NCI-H2081 treated with DMSO at 0.1 percent for 48 hours (cell line): ENCODE measurements at places on chromosomes 5 and 9.

- DNase-seq: no peak
Measured at GRCh38 chr9:113616116-113616515, 152.6 kb downstream of the RGS3 start.

DNA sequence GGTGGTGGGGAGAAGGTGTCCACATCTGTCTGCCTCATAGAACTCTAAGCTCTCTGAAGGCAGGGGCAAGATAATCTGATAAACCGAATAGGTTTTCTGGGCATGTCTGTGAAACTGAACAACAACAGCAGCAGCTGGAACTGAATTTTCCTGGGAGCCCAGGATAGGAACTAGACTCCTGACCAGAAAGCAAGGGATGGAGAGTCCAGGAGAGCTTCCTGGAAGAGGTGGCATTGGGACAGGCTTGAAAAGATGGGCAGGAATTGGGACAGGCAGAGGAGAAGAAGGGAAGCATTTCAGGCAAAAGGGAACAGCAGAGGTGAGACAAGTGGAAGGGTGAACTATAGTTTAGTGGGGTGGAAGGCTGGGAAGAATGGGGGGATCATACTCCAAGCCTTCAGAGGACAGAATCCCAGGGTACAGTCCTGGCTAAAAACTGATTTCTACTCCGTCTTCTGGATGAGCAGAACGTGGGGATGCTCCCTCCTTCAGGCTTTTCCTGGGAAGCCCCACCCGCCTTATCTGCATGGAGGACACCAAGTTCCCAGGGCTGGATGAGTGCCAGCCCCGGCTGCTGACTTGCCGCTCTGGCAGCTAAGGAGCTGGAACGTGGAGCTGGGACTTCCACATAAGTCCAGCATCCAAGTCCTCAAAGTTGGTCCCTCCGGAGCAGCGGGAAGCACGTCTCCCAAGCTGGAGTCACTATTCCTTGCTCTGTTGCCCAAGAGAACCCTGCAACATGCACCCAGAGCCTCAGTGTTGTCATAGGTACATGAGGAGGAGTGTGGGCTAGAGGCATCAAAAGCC lies 13.9 kb upstream of the KIF12 start:
- DNase-seq: no peak

DNA sequence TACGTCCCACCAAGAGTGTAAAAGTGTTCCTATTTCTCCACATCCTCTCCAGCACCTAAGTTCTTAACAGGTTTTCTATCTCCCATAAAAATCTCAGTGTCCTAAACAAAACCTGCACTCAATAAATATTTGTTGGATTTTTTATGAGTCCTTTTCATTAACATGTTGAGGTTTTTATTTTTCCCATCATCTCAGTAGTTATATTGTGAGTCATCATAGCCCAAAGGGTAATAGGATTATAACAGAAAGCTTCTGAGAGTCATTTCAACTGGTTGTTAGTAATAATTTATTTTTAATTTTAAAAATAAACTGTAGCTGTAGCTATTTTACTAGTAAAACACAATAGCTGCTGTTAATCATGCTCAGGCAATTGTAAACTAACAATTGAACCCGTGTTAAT lies 331.6 kb upstream of the SLC30A5 start:
- no peak for DNase-seq

GRCh38 chr9:92720209-92720765 lies 44.3 kb downstream of the BICD2 start:
- DNase-seq: no peak

GRCh38 chr9:138103849-138104206 lies 226.2 kb downstream of the CACNA1B start:
- no peak for DNase-seq

GRCh38 chr5:88808153-88808552 lies 74.8 kb downstream of the MEF2C start:
- no peak for DNase-seq

DNA sequence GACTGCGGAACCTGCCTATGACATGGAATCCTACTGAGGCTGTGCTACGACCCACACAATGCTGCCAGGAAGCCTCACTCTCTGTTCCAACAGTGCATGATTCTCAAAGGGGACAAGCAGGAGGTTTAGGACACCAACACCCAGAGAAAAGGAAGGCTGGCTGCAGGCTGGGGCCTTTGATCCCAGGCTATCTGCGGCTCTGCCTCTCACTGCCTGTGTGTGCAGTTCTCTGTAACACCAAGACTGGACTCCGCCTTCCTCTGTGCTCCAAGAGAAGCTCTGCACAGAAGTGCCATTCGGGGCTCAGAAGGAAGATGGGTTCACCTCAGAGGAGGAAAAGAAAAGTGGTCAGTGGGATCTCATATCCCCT lies 20.5 kb downstream of the ANKH start:
- DNase-seq: no peak

GRCh38 chr9:97557606-97558095 lies 56.2 kb downstream of the TMOD1 start:
- DNase-seq: no peak

DNA sequence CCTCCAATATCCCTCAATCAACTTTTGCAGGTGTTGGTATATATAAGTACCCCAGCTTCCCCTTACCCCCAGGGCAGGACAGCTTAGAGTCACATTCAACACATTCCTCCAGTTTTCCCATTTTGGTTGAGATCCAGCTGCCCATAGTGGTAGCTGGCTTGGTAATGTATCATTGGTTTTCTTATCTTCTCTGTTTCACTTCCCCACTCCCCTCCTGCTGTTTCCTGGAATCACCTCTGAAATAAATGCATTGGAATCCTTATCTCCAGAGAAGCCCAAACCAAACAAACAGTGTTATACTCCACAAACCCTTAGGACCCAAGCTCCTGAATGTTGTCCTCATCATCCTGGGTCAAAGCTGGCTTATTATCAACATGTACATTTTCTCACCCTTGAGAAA lies 184.8 kb downstream of the TMEM38B start:
- DNase-seq: no peak

DNA sequence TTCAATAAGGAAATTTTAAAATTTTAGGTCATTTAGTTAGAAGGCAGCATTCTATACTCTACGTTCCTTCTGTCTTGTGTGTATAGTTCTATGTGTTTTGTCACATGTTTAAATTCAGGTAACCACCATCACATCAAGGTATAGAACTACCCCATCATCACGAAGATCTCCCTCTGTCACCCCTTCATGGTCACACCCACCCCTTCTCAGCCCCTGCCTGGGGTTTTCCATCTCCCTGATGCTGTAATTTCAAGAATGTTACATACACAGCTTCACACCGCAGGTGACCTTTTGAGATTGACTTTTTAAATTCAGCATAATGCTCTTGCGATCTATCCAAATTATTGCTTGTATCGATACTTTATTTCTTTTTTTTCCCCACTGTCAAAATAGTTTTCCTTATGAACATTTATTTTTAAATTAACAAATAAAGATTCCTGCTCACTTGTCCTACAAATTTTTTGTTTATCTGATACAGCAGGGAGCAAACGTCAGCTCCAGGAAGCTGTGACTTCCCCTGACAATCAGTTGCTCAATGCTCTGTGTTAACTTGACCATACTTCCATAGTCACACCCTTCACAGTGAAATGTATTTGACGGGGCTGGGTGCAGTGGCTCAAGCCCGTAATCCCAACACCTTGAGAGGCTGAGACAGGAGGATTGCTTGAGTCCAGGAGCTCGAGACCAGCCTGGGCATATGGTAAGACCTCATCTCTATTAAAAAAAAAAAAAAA lies 10.2 kb downstream of the BTNL8 start:
- DNase-seq: no peak

GRCh38 chr5:174425271-174425963 lies 299.0 kb upstream of the MSX2 start:
- DNase-seq: no peak

- no peak for DNase-seq
Measured at GRCh38 chr5:148746826-148747535, 79.4 kb upstream of the ADRB2 start.

DNA sequence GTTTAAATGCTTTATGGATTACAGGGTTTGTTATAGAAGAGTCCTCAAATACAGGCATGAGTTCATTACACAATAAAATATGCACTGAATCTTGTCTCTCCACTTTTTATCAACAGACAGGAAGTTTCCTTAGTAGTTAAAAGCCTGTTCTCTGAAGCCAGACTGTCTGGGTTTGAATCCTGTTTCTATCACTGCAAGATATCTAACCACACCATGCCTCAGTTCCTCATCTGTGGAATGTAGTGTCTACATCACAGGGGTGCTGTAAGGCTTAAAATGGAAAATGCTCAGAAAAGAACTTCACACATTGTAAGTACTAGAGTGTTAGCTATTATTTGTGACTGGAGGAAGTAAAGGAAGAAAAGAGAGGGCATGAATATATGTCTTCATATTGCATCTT lies 9.3 kb downstream of the LIX1 start:
- DNase-seq: no peak

- no peak for DNase-seq
Measured at GRCh38 chr5:18761801-18762200, 1127.5 kb downstream of the TAF11L14 start.

DNA sequence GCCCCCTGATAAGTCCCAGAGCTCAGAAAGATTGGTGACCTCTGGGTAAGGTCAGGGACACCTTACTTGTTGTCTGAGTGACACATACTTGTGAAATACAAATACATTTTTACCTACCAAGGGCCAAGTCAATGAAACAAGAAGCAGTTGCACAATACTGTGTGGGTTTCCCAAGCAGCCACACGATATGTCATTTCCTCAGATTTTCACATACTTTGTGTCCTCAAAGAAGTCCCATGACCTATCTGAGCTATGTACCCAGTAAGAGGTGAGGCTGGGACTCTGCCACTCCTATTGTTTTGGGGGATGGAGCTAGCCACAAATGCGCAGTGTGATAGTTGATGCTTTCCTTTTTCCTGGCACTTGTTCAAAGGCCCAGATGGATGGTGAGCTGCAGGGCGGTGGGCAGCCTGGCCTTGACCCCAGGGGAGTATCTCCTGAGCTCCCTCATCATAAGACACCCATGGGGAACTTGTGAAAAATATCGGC lies 4.8 kb upstream of the SLC25A51 start:
- DNase-seq: no peak

- DNase-seq: no peak
Measured at GRCh38 chr5:130550562-130550928, 614.5 kb downstream of the HINT1 start.

DNA sequence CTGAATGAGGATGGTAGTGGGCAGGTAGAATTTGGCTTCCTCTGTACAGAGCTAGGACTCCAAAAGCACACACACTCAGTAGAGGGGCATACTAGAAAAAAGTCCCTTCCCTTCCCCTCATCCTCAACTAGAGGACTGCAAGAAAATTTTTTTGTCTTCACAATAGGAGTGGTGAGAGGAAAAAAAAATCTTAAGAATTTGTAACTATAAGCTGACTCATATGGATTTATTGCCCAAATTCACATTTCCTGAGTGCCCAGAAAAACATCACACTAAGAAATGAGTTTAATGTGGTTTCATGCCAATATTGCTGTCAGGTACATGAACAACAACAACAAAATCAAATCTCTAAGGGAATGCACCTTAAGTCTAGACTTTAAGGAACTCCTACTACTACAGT lies 43.7 kb downstream of the RANBP6 start:
- no peak for DNase-seq

GRCh38 chr5:126972062-126972895 lies 58.1 kb downstream of the MARCHF3 start:
- DNase-seq: no peak

DNA sequence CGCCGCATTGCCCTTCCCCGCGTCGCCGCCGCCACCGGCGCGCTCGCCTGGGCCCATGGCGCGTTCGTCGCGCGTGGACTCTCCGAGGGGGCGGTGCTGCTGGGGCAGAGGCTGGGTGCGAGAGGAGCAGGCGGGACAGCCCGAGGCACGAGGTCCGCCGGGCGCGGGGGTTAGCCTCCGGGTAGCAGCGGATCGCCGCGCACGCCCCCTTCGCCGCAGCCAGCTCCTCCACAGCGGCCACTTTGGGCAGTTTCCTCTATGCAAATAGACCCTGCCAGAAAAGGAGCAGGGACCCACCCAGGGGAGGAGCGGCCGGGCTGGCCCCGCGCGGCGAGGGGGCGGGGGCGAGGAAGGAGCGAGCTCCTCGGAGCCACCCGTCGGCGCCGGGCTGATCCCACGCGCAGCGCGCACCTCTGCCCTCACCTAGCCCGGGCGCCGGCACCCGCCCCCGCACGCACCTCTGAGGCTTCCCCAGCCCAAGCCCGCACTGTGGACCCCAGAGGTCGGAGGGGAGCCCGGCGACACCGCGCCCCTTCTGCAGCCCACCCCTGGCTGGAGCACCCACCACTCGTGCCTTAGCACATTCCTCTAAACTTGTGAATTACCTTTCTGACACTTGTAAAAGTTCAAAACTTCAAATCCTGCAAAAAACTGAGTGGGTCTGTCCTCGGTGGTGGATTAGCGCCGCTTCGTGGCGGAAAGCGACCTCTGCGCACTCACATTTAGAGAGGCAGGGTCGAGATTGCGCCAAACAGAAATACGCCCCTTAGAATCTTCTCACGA lies at the start of gene COL23A1:
TSS of gene COL23A1 (minus strand) at position 253 of the 783 bp plus-strand sequence.
- DNase-seq: no peak

GRCh38 chr9:73611032-73611431 lies 459.4 kb downstream of the ANXA1 start:
- DNase-seq: no peak

- no peak for DNase-seq
Measured at GRCh38 chr5:52837068-52837467, 49.4 kb downstream of the ITGA1 start.

GRCh38 chr5:40141418-40141817 lies 538.3 kb upstream of the PTGER4 start:
- DNase-seq: no peak

DNA sequence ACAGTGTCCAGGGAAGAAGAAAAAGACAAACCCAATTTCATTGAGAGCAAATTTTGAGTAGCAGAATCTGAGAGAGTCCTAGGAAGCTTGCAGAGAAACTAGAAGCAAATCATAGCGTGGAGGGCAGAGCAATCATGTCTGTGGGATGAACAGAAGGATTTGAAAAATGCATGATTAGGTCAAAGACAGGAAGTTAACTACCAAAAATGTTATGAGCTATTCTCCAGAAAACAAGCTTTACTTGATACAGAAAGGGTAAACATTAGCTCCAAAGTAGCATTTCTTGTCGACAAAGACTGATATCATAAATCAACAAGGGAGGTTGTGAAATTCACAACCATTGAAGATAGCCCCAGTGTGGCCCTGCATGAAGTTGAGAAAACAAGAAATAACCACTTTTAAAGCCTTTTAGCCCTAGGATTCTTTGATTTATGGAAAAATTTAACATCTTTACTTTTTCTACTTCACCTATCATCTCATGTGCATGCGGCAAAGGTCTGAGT lies 97.7 kb upstream of the MEGF10 start:
- DNase-seq: no peak

DNA sequence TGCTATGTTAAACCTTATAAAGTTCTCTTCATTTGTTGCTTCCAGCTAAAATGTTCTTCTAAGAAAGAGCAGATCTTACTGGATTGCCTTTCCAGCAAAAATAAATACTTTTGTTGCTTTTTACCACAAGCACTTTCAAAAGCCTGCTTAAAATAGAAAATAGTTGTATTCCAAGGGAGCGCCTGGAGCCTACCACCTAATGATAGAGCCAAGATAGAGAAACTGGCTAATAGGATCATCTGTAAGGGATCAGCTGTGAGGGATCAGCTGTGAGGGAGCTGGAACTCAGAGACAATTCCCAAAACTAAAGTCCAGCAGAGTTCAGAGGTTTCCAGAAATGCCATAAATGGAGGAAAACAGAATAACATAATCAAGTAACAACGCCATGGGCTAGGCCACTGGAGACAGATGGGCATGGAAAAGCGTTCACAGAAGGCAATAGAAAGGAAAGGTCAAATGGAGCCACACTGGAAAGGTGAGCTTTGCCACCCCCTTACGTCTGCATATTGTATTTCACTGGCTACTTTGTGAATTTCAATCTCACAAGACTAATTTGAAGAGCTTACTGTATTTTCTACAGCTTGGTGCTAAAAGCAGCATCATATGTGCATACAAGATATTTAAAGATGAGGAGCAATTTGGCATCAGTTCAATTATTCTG lies 140.6 kb upstream of the TLE4 start:
- no peak for DNase-seq
